RWPE1 (cell line): ENCODE measurements at places on chromosomes 2 and 18.
A peak's percentile ranks its signal among the peaks of the same experiment; 100 is the strongest.

GRCh38 chr18:52289392-52289791 lies 50.6 kb upstream of the DCC start:
- DNase-seq = no peak

DNA sequence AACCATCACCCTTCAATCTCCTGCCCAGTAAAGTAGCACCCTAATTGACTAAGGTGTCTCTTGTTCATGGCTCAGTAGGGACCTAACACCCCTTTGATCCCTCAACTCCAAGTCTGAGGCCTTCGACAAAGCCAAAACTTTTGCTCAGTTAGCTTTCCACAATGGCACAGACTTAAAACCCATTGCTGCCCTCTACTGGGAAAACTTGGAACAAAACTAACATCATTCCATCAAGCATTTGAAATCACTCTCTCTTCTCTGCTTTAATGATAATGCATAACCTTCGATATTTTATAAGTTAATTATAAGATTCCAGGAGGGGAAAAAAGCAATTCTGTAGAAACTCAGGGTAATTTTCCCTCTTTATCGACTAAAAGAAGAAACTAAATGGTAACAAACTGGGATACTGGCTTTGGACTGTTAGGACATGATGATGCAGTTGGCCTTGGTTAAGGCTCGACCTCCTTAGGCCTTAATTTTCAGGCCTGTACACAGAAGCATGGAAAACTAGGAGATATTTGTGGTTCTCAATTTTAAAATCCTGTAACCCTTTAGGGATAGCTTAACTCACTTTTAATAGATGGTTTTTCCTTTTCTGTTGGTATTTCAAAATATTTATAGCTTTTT lies 127.8 kb downstream of the STK39 start:
- DNase-seq = no peak

DNA sequence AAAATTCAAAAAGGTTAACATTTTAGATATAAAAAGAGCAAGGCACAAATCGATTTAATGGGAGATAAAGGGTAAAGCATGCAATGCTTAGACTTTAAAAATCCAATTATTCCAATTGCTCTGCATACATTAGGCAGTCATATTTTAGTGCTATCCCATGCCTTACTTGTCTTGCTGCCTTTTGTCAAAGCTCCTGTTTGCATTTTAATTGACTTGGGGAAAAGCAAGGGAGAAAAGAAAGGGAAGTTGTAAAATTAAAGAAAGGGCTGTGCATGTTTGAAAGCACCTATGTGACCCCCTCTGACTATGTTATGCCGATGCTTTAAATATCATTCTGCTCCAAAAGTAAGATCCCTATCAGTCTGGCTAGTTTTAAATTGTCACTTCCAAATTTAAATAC lies 193.7 kb upstream of the VWC2L start:
- no peak for DNase-seq

- DNase-seq = no peak
These were observed 58.5 kb downstream of the HS1BP3 start for GRCh38 chr2:20592106-20593071.

- DNase-seq = no peak
These were observed 46.4 kb upstream of the ACKR3 start for GRCh38 chr2:236523249-236523648.

DNA sequence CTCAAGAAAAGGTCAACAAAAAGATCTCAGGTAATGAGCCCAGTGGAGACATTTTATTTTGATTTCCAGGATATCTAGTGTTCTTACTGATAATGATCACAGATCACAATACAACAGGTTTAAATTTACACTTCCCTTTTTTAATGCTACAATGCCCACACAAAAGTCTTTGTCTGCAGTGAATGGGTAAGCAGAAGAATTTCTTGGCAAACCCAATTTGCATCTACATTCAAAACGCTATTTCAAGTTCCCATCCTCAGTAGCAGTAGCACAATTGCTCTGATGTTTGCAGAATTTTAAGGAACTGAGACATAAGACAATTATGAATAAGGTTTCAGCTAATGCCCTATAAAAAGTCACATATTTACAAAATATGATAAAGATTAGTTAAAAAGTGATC lies 929.4 kb upstream of the PIK3C3 start:
- DNase-seq = no peak

GRCh38 chr2:158837645-158838044 lies 42.5 kb downstream of the DAPL1 start:
- DNase-seq = no peak

GRCh38 chr2:16653083-16653375 lies 12.6 kb downstream of the CYRIA start:
- peak; percentile 30 for DNase-seq

- DNase-seq = peak; percentile 46
These were observed 14.8 kb upstream of the C2orf66 start for GRCh38 chr2:196823750-196824522.

- DNase-seq = no peak
These were observed 464.5 kb upstream of the MYT1L start for GRCh38 chr2:2795438-2796091.

DNA sequence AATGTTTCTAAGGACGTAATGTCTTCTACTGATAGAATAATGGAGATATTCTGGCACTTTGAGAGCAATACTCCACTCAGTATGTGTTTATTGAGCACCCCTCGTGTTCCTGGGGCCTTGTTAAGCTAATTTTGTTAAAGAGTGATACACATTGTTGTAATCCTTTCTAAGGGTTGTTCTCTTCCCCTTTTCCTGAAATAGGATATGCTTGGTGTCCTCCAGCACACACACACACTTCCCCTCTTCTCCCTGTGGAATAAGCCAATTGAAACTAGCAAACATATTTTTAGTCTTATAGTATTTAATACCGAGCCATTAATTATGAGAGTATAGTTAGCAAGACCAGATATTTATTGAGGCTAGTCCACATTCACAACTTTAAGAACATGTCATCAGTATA lies 114.1 kb downstream of the CRIM1 start:
- no peak for DNase-seq

DNA sequence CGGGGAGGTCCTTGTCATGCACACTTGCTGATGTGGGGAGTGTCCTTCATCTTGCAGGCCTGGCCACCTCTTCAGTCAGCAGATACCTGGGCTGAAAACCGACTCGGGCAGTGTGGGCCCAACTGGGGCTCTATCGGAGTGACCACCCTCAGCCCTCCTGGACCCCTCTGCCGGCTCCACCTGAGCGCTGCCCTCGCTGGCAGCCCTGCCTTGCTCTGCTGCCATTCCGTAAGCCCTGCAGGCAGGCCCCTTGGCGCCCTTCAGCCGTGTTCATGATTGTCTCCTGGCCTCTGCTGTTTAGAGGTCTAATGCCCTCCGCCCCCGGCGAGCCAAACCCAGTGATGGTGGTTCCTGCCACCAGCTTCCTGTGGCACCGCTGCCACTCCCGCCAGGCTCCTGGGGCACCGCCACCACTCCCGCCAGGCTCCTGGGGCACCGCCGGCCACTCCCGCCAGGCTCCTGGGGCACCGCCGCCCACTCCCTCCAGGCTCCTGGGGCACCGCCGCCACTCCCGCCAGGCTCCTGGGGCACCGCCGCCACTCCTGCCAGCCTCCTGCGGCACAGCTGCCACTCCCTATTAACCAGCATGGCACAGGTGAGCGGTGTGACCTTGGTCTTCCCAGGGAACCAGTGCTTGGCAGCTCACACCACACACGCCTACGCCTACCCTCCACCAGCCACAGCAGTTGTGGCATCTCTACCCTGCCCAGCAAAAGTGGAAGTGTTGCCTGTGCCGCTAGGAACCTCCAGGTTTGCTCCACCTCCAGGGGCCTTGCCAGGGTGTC lies 15.9 kb downstream of the CAPN10 start:
- no peak for DNase-seq

DNA sequence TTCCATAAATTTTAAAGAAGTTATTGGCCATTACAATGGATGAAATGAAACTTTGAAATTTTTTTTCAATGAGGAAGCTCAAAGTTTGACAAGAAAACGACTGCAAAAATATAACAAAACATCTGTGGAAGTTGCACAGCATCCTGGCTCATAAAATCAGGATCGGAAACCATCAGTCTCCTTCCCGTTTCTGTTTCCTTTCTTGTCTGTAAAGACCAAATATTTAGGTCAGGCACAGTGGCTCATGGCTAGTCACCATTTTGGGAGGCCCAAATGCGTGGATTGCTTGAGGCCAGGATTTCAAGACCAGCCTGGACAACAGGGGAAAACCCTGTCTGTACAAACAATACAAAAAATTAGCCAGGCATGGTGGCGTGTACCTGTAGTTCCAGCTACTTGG lies 27.6 kb upstream of the SSB start:
- no peak for DNase-seq

- DNase-seq = no peak
These were observed 112.7 kb downstream of the ANKRD44 start for GRCh38 chr2:197197895-197198311.

- DNase-seq = peak; percentile 77
These were observed 50.8 kb upstream of the UGP2 start for GRCh38 chr2:63790906-63791305.

DNA sequence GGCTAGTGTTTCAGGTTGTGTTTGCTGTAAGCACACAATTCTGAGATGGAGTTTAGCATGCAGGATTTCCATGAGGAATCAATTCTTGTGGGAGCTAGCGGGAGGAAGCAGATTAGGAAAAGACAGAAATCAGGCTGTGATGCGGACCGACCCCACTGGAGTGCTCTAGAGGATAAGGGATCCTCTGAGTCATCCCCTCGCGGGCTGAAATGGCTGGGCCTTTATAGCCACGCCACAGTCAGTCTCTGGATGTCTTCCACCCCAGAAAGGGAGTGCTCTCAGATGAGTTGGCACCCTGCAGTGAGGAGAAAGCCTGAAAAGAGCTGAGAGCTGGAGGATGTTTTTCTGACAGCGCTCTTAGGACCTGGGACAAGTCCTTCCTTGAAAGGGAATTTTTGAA lies 102.4 kb downstream of the GALNT3 start:
- no peak for DNase-seq

DNA sequence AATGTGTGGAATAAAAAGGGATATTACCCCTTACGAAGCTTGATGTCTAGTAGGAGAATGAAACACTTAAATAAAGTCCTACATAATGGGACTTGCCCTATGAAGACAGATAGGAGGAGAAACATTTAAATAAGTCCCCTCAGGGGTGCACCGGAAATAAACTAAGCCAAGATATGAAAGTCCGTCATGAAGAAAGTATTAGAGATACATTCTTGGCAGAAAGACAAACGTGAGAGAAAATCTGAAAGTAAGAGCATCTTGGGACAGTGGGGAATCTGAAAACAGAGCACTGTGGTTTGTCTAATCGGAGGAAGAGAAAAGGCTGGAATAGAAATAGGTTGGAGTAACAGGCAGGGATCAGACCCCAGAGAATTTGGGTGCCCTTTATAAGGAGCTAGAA lies 516.9 kb upstream of the DSEL start:
- no peak for DNase-seq

DNA sequence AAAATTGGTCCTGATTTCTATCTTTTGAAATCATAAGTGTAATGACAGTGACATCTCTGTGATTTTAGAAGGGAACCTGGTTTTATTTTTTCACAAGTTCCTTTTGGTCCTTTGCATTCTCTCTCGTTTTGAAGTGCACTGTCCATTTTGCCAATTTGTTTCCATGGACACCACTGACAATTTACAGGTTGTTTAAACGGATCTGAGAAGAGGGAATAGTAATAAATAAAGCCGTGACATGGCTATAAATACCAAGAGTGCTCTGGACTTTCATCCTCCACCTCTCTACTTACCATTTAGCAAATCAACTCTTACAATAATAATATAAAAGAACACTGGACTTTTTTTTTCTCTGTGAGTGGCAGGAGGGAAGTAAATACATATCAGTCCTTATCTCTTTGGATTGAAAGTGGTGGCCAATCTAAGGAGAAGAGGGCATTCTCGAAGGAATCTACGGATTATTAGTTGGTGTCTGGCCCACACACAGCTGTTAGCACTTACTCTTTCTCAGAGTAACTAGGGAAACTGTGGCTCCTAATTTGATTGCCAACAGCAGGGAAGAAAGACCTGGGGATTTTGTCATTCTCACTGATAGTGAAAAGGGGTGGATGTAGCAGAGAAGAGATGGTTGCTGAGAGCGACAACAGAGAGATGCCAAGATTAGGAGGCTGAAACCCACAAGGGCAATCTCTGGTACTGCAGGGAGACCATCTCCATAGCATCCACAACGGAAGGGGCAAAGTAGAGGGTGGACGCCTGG lies 108.7 kb upstream of the FSHR start:
- no peak for DNase-seq
